Thoracic aorta (tissue), 2 donors: ENCODE measurements at places on chromosomes 7 and 10.

DNA sequence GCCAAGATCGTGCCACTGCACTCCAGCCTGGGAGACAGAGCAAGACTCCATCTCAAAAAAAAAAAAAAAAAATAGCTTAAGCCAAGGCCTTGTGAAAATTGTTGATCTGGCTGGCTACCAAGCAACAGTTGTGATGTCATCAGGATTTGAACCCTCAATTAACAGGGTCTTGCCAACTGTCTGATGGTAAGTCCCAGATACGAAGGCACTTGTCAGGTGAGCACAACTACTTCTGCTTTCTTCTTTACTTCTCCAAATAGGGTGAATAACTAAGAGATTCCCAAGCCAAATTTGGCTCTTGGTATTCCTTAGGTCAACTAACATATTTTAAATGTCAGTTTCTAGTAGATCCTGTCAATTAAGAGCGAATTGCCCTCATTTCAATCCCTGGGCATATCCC lies 47.4 kb downstream of the ANKRD61 start:
- no peaks in the 10 kb centered on the region for H3K27me3 ChIP-seq
- H3K4me3 ChIP-seq, result no peak overlapping the region
- no peaks in the 10 kb centered on the region for H3K36me3 ChIP-seq
- DNase-seq, result no peak

DNA sequence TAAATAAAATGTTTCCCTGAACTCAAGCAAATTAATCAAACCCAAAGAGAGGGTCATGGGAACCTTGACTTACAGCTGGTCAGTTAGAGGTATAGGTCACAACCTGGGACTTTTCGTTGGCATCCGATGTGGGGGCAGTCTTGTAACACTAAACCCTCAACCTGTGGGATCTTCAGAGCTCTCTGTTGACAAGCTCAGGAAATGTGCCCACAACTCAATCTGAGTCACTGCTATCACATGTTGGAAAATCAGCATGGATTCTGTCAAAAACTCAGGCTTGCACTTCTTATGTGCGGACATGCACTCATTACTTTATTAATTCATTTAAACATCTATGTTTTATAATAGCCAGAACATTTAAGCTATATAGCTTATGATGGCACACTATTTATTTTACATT lies 424.6 kb upstream of the SORCS1 start:
- DNase-seq, result no peak
- H3K36me3 ChIP-seq, result no peaks in the 10 kb centered on the region
- H3K27ac ChIP-seq, result no peak overlapping the region
- no peaks in the 10 kb centered on the region for H3K27me3 ChIP-seq
- no peaks in the 10 kb centered on the region for H3K4me1 ChIP-seq
- H3K4me3 ChIP-seq, result no peak overlapping the region

DNA sequence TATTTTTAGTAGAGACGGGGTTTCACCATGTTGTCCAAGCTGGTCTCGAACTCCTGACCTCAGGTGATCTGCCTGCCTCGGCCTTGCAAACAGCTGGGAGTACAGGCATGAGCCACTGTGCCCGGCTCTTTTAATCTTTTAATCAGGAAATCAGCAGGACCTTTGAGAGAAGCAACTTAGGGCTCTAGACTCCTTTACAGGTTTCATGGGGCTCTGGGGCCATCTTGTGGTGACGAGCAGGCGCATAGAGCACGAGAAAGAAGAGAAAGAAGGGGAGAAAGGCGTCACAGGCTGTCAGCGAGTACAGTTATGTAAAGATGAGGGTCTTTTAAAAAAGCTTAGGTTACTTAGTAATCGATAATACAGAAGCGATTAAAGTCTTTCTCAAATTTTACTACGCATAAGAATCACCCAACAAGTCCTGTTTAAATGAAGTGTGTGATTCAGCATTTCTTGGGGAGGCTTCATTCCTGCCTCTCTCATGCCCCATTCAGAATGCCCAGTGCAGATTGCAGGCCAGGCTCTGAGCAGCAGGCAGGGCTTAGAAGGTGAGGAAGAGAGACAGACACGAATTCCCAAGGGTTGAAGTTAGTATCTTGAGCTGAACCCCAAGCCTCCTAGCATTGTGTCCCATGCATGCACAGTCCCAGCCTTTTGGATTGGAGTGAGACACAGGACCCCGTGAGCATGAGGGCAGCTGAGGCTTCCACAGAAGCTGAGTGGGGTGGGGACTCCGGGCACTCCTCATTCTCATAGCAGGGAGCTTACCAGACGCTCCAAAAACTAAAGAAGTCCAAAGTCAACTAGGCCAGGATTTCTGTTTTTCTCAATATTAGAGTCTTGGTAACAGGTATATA lies 23.6 kb upstream of the PFKP start:
- H3K36me3 ChIP-seq, result no peaks in the 10 kb centered on the region
- peaks cover 50% of the 10 kb centered on the region for H3K4me1 ChIP-seq
- H3K4me3 ChIP-seq, result no peak overlapping the region
- no peak for DNase-seq
- H3K27me3 ChIP-seq, result no peaks in the 10 kb centered on the region
- H3K27ac ChIP-seq, result peak overlapping the region; percentile 53

- H3K36me3 ChIP-seq, result no peaks in the 10 kb centered on the region
- no peaks in the 10 kb centered on the region for H3K27me3 ChIP-seq
Measured at GRCh38 chr10:123180101-123181090, 26.2 kb downstream of the BUB3 start.

GRCh38 chr7:74462707-74463100 lies 9.0 kb downstream of the GTF2IRD1 start:
- H3K4me1 ChIP-seq, result no peaks in the 10 kb centered on the region
- no peak overlapping the region for H3K4me3 ChIP-seq
- no peaks in the 10 kb centered on the region for H3K36me3 ChIP-seq

- H3K4me1 ChIP-seq, result no peaks in the 10 kb centered on the region
- H3K27ac ChIP-seq, result no peak overlapping the region
- H3K36me3 ChIP-seq, result no peaks in the 10 kb centered on the region
- DNase-seq, result no peak
- H3K27me3 ChIP-seq, result no peaks in the 10 kb centered on the region
- H3K4me3 ChIP-seq, result no peak overlapping the region
Measured at GRCh38 chr7:26334166-26334859, 42.7 kb downstream of the SNX10 start.

GRCh38 chr7:71243736-71244410 lies 111.9 kb downstream of the GALNT17 start:
- DNase-seq, result no peak
- H3K27me3 ChIP-seq, result no peaks in the 10 kb centered on the region
- peak overlapping the region; percentile 40 for H3K4me3 ChIP-seq
- peaks cover 11% of the 10 kb centered on the region for H3K4me1 ChIP-seq
- no peaks in the 10 kb centered on the region for H3K36me3 ChIP-seq
- peak overlapping the region; percentile 16 for H3K27ac ChIP-seq

DNA sequence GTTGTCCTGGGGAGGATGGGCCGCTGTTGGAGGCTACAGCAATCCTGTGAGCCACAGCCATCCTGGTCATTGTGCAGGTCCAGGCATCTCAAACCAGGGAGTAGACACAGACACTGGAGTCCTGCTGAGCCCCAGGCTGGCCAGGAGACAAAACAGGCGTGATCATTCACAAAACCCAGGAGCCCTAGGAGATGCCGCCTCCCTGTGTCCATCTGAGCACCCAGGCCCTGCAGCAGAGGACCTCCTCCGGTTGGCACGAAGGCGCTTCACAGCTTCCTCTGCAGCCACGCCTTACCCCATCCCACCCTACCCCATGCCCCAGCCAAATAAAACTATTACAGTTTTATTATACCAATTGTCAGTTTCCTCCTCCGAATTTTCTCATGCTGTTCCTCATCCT lies 183.6 kb downstream of the PLXNA4 start:
- no peaks in the 10 kb centered on the region for H3K27me3 ChIP-seq
- peaks cover 27% of the 10 kb centered on the region for H3K4me1 ChIP-seq
- no peak overlapping the region for H3K4me3 ChIP-seq

- peaks cover 11% of the 10 kb centered on the region for H3K4me1 ChIP-seq
- H3K27me3 ChIP-seq, result no peaks in the 10 kb centered on the region
- no peak for DNase-seq
- no peak overlapping the region for H3K27ac ChIP-seq
- no peaks in the 10 kb centered on the region for H3K36me3 ChIP-seq
Measured at GRCh38 chr7:45092100-45092930, 3.5 kb upstream of the NACAD start.

DNA sequence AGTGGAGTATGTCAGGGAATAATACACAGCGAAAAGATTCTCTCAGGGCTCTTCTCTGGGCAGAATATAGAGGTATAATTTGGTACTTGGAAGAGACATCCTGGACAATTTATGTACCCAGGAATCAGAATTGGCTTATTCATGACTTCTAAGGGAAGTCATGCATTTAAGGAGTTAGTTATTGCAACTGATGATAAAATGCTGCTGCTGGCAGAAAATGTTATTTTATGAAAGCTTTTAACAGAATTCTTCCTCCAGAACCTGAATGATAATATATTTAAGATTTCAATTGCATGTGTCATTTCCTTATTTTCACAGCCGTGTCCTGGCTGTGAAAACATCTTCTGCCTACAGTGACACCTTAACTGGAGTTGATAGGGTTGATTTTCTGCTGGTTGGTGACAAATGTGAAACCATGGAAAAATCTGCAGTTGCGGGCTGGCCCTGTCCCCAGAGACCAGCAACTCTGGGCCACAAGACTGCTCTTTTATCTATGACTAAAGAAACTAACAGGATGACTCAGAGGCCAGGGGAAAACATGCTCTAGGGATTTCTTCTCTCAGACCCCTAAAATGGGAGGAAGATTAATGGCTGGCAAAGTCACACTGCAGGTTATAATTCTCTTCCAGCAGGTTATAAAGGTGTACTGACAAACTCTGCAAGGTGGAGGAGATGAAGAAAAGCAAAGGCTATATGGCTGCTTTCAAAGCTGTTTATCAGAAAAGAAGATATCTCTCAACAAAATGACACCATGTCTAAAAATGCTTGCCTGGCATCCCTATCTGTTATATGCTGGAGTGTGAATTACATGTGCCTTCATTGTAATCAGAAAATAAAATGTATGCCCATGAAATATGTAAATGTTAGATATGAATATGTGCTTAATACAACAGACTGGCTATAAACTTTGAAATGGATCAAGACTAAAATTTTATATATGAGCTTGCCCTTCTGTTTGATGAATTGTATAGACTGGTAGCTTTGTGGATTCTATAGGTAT lies 12.1 kb upstream of the TRUB1 start:
- H3K4me1 ChIP-seq, result peaks cover 8% of the 10 kb centered on the region
- no peaks in the 10 kb centered on the region for H3K36me3 ChIP-seq
- H3K27ac ChIP-seq, result no peak overlapping the region
- H3K4me3 ChIP-seq, result no peak overlapping the region

GRCh38 chr10:30092151-30092790 lies 32.9 kb upstream of the JCAD start:
- H3K27me3 ChIP-seq, result no peaks in the 10 kb centered on the region
- no peaks in the 10 kb centered on the region for H3K4me1 ChIP-seq
- H3K4me3 ChIP-seq, result no peak overlapping the region
- H3K27ac ChIP-seq, result no peak overlapping the region

DNA sequence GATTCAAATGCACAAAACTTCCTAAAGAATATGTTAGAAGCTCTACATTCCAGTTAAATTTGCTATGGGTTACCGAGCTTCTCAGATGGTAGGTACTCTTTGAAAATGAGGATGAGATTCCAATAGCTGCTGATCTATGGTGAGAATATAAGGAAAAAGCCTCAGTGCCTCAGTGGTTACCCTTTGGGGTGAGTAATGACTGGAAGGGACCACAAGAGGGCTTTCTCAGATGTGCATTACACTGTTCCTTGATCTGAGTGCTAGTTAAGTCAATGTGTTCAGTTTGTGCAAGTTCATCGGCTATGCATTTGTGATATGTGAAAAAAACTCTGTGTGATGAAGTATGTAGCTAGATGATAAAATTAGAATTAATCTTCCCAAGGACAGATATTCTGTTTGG lies 3.5 kb downstream of the NRCAM start:
- no peak for DNase-seq
- peaks cover 4% of the 10 kb centered on the region for H3K27me3 ChIP-seq
- no peak overlapping the region for H3K4me3 ChIP-seq
- H3K4me1 ChIP-seq, result peaks cover 17% of the 10 kb centered on the region
- H3K27ac ChIP-seq, result no peak overlapping the region

- H3K36me3 ChIP-seq, result no peaks in the 10 kb centered on the region
- no peak overlapping the region for H3K4me3 ChIP-seq
- no peaks in the 10 kb centered on the region for H3K27me3 ChIP-seq
- H3K4me1 ChIP-seq, result peaks cover 32% of the 10 kb centered on the region
Measured at GRCh38 chr7:22584179-22584578, 84.2 kb upstream of the STEAP1B start.

- no peaks in the 10 kb centered on the region for H3K36me3 ChIP-seq
- no peaks in the 10 kb centered on the region for H3K27me3 ChIP-seq
- no peak overlapping the region for H3K27ac ChIP-seq
- peak overlapping the region; percentile 71 for H3K4me3 ChIP-seq
Measured at GRCh38 chr7:66043681-66044497, 31.7 kb upstream of the ASL start.

DNA sequence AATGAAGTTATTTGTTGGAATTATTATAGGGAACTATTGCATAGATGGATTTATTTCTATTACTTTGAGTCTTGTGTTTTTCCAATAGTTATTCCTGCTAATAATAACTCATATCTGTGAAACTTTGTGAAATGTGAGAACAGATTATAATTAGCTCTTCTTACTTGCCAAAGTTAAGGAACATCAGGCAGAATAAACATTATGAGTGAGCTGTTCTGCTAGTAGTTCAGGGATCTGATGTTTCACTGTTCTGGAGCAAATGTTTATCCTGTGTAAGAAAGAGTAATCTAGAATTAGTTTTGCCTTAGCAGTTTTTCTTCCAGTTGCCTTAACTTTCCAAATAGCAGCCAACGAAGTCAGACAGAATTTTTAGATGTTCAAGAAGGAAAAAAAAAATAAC lies 245.2 kb upstream of the PLXDC2 start:
- H3K36me3 ChIP-seq, result no peaks in the 10 kb centered on the region
- no peak for DNase-seq
- no peaks in the 10 kb centered on the region for H3K27me3 ChIP-seq

DNA sequence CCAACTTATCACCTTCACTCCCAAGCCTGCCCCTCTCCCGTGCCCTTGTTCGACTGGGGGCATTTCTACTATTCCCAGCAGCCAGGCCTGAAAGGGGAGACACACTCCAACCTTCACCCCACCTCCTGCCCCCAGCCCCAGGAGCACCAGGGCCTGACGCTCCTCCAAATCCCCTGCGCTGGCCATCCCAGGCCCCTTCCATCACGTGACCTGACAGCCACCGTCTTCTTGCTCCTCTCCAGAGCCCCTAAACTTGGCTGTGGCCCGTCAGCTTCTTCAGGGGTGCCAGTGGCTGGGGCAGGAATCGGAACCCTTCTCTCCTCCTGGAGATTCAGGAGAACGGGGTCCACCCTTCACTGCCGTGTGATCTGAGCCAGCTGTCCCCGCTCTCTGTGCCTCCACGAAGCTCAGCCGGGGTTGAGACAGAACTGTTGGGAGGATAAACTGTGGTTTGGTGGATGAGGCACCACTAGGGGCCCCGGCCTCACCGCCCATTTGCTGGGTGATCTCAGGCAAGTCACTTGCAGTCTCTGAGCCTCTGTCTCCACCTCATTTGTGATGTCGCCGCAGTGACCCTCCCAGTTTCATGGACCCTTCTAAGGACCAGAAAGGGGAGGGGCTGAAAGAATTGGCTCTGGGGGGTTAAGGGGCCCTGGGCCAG lies 91.0 kb downstream of the MYL10 start:
- H3K36me3 ChIP-seq, result no peaks in the 10 kb centered on the region
- H3K27ac ChIP-seq, result no peak overlapping the region
- no peak overlapping the region for H3K4me3 ChIP-seq
- H3K4me1 ChIP-seq, result peaks cover 13% of the 10 kb centered on the region
- DNase-seq, result no peak

- H3K4me3 ChIP-seq, result peak overlapping the region; percentile 54
- peak overlapping the region; percentile 76 for H3K27ac ChIP-seq
- peaks cover 43% of the 10 kb centered on the region for H3K4me1 ChIP-seq
Measured at GRCh38 chr10:63515002-63515763, 6.0 kb upstream of the REEP3 start.
